Activated CD4-positive, CD25-positive, alpha-beta regulatory T cell (primary cell): ENCODE measurements at places on chromosomes 5 and 9.

DNA sequence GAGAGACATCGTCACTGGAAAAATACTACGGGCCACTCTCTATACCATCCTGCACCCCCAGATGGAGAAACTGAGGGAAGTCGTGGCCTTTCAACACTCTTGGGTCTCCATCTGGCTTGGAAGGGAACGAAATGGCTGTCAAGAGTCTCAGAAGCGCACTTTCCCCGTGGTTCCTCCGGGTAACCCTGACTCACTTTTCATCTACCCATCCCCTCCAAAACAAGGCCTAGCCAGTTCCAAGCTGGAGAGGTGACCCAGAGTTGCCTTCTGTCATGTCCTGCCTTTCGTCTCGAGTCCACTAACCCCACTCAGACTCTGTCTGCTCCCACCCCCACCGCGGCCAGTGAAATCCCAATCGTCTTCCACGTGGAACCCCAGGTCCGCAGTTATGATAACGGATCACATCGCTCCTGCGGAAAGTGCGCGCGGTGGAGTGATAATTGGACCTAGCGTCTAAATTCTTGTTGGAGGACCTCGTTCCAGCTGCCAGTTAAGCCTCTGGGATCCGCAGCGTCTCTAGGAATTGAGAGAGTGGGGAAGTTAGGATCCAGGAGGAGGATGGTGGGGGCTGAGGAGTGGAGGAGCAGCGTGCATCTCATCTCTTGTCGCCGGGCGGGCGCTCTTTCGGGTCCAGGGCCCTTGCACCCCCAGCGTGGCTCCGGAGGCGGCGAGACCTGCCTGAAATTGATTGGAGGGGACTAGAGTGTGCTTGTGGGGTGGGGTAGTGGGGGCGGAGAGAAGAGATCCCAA lies 4.6 kb downstream of the CDKN2A start:
- no peak for DNase-seq

DNA sequence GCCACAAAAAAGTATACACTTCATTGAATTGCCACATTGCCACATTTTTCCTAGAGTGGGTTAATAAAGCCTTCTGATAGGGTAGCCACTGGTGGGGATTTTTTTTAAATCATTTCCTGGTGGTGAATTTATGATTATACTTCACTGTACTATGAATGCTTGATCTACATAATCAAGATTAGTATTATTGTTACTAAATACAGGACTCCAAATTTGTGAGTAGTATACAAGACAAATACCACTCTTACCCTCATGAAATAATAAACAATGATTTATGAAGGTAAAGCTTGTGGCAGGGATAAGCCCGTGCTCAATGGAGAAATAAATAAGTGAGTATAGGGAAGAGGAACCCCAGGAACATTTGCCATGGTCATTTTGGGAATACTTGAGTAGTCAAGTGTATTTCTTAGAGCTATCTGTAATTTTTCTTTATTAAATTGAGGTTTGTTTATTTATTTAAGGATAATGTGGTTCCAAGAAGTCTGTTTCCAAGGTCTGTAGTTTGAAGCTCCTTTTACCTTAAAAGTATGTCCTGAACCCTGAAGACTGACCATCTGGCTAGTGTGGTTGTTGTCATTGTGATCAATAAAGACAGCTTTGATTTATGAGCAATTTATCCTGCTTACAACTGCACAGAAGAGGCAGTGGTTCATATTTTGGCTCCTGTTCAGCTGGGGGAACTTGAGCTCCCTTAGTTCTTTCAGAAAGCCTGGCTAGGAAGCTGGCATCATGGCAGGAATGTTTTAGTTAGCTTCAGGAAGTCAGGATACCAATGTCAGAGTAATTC lies 118.6 kb downstream of the ZSWIM6 start:
- no peak for DNase-seq

- DNase-seq = no peak
Measured at GRCh38 chr5:56760723-56761122, 54.6 kb upstream of the MAP3K1 start.

- DNase-seq = no peak
Measured at GRCh38 chr5:113132564-113132963, 156.0 kb downstream of the DCP2 start.

DNA sequence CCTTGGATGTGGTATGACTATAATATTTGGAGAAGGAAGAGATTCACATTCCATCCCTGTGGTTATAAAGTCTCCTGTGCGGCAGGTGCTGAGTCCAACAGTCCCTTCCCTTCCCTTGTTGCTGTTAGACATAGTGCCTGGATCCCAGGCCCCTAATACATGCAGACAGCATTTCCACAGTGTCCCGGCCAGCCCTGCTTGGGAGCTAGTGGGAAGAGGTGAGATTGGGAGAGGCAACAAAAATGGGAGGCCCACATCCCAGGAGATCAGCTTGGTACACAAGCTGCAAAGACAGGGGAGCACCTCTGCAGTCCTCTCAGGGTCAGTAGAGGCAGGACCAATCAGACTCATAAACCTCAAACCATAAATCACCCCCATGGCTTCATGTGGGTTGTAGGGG lies 3.3 kb upstream of the NEURL1B start:
- DNase-seq = no peak

DNA sequence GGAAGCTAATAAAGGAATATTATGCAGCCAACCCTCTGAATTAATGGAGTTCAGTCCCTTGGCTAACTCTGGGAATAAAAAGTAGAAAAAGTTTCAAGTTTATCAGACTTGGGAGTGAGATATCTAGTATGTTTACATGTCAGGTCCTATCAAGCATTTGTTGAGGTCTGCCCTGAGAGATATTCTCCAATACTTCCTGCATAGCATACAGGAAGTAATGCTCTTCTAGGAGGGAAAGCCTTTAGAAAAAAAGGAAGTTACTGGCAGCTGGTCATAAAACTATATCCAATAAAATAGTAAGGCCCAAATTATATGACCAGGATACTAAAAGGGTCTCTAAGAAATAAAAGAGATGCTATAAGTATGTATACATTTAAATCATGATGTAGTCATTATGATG lies 594.1 kb upstream of the FTMT start:
- DNase-seq = no peak

DNA sequence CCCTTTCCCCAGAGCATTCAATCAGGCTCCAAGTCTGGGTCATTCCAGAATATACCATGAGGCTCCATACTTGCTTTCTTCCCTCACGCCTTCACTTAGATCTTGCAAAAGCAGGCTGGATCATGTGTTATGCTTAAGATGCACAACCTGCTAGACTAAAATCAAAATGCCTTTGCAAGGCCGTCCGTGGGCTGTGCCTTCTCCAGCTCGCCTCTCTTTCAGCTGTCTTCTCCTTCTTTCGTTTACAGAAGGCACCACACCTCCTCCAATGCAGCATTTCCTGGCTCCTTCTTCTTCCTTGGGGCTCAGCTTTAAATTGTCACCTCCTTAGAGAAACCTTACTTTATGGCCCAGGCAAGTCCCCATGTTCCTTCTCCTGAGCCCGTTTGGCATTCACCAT lies 150.6 kb downstream of the ADCY2 start:
- DNase-seq = no peak

GRCh38 chr5:178417391-178417811 lies 172.8 kb downstream of the COL23A1 start:
- no peak for DNase-seq

DNA sequence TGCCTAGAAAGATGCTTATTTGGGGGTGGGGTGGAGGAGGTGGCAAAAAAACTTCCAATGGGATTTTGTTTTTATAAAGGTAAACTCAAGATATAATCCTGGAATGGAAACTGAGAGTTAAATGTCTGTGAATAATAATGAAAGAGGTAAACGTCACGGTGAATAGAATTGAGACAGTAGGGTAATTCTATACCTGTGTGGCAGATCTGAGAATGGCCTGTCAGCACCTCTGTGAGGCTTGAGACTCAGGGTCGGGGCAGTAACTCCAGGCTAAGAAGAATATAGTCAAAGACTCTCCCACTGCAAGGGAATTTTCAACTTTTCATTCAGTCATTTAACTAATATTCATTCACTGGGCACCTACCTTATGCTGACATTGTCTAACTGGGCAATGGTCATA lies 581.2 kb upstream of the ZNF608 start:
- no peak for DNase-seq

DNA sequence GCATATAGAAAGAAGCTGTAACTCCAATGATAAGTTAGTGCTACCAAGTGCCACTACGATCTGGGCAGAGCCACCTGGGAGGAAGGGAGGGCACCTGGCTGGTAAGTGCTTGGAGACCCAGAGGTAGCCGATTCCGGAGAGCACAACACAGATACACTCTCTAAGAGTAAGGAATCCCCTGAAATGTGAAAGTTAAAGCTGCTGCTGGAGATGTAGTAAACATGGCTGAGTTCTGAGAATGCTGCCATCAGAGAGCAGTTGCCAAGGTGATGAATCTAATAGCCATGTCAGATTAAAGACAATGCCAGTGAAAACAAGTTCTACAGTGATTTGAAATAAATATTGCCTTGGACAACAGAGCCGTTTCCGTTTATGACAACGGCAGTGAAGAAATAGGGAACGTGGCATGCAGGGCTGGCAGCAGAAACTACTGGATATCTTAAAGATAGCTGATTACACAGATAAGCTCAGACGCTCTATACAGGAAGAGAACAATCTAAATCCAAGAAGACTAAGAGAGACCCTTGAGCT lies 561.2 kb upstream of the C9orf72 start:
- no peak for DNase-seq

GRCh38 chr5:150108711-150109514 lies 22.6 kb upstream of the CSF1R start:
- no peak for DNase-seq

DNA sequence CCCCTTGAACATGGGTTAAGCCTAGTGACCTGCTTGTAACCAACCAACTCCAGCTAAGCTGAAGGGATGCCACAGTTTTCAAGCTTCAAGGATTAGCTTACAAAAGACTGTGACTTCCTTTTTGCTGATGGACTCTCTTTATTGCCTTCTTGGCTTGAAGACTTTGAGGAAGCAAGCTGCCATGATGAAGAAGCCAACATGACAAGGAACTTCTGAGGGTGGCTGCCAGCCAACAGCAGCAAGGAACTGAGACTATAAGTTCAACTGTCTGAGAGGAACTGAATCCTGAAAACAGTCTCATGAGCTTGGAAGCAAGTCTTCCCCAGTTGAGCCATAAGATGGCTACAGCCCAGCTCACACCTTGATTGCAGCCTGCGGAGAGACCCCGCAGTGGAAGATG lies 116.1 kb upstream of the TAF11L2 start:
- DNase-seq = no peak

DNA sequence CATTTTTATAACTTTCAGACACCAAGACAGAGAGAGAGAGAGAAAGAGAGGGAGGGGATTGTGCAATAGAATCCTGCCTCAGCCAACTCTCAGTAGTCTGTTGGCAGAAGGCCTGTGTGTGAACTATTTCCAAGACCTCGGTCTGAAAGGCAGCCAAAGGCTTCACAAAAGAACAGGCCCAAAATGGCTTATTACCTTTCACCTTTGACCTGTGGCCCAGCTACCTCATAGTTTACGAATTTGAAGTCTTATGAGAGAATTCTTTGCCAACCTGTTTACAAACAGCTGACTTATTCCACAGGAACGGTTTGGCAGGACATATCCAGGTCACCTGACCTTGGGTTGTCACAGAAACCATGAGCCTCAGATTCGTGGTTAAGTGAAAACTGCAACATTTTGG lies 48.6 kb downstream of the NR2F1-AS1 start:
- DNase-seq = no peak

- no peak for DNase-seq
Measured at GRCh38 chr5:32712481-32713360, 1.6 kb downstream of the NPR3 start.

DNA sequence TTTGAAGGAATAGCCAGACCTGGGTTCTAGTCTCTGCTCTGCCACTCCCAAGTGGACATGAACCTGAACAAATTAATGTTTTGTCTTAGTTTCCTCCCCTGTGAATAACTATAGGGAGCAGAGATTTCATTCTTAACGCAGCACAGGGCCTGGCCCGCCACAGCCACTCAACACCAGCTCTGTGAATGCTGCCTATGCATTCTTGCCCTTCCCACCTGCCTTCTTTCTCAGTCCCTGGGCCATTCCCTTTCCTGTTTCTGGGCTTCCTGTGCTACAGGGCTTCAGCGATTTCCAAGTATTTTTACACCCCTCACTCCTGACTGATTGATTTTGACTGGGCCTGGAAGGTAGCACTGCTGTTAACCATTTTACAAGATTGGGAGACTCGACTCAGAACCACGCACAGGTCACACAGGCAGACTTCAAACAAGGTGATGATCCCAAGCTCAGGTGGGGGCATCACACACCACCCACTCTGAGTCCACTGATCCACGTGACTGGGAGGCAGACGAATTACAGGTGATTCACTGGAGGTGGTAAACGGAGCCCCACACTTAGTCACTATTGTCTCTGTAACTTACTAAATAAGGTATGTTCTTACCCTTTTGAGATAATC lies 21.4 kb downstream of the PTPN3 start:
- no peak for DNase-seq

- no peak for DNase-seq
Measured at GRCh38 chr5:165157219-165157618, 1651.8 kb downstream of the MAT2B start.

- no peak for DNase-seq
Measured at GRCh38 chr9:20225826-20226225, 396.5 kb downstream of the MLLT3 start.

- DNase-seq = no peak
Measured at GRCh38 chr9:71638627-71639026, 129.7 kb downstream of the CEMIP2 start.

GRCh38 chr5:170219615-170220014 lies 13.2 kb upstream of the C5orf58 start:
- no peak for DNase-seq

DNA sequence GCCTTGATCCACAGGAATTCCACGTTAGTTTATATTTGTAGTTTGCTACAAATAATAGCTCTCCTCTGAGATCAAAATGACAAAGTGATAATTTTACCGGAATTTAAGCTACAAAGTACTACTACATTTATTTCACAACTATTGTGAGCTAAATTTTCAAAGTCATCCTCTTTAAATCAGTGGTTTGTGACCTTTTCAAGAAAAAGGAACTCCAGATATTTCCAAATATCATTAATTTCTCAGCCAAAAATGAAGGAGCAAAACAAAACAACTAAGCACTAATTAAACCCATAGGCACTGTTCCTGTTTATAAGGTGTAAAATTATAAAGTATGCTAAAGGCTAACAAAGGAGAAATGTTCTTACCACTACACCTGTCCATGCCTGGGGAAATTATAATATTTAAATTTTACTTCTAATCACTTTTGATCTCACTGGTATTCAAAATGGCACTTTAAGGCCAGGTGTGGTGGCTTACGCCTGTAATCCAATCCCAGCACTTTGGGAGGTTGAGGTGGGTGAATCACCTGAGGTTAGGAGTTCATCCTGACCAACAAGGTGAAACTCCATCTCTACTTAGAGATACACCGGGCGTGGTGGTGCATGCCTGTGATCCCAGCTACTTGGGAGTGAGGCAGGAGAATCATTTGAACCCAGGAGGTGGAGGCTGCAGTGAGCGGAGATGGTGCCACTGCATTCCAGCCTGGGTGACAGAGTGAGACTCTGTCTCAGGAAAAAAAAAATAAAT lies 77.5 kb downstream of the CEMIP2 start:
- no peak for DNase-seq

GRCh38 chr5:6424110-6424659 lies 24.5 kb upstream of the UBE2QL1 start:
- no peak for DNase-seq
